ENCODE measurements at places on chromosomes 5 and 9. TPM values are rescaled to one million over a fixed set of nuclear protein-coding genes. Genes with fewer than 3 reads are reported as not detected.

The CARD6 gene
- 10.5 TPM for total RNA-seq

The C1QTNF3 gene
- 1.6 TPM for total RNA-seq

The ARL14EPL gene
- total RNA-seq, result not detected

The PRXL2C gene
- 5.8 TPM for total RNA-seq

The PKD2L2 gene
- not detected for total RNA-seq

The SLC9A3 gene
- 2.4 TPM for total RNA-seq

The MEGF10 gene
- not detected for total RNA-seq

The MLANA gene
- not detected for total RNA-seq

The RNF183 gene
- total RNA-seq, result not detected

The ARSK gene
- total RNA-seq, result 12.6 TPM

The WDR70 gene
- total RNA-seq, result 10.7 TPM

The GRXCR2 gene
- not detected for total RNA-seq

The TMEM174 gene
- not detected for total RNA-seq

The WDR36 gene
- total RNA-seq, result 27.4 TPM

The TAF11L5 gene
- not detected for total RNA-seq

The PCDHA9 gene
- not detected for total RNA-seq

The OR1N2 gene
- total RNA-seq, result not detected

The ISL1 gene
- not detected for total RNA-seq

The EGFLAM gene
- 1.6 TPM for total RNA-seq

The MYMK gene
- total RNA-seq, result not detected

The ITK gene
- not detected for total RNA-seq

Measured in cardiac atrium fibroblast (primary cell).